ENCODE measurements at places on chromosomes 7 and 10. TPM values are rescaled to one million over a fixed set of nuclear protein-coding genes. Genes with fewer than 3 reads are reported as not detected.
A peak's percentile ranks its signal among the peaks of the same experiment; 100 is the strongest.

DNA sequence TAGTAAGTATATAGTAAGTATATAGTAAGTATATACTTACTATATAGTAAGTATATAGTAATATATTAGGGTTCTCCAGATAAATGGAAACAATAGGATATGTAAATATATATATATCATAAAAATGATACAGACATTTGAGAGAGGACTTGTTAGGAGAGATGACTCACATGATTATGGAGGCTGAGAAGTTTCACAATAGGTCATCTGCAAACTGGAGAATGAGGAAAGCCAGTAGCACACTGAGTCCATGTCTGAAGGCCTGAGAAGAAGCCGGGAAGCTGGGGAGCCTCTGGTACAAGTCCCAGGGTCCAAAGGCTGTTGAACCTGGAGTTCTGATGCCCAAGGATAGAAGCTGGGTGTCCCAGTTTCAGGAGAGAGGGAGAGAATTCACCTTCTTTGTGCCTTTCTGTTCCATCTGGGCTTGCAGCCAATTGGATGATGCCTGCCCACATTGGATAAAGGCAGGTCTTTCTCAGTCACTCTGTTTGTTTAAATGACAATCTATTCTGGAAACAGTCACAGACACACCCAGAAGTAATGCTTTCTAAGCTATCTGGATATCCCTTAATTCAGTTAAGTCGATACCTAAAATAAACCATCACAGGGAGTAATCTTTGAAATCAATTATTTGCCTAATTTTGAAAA is 205.5 kb upstream of the CDC14C start:
- DNase-seq = peak; percentile 1

GIMAP4 gene
- total RNA-seq = not detected

GJD4 gene
- not detected for total RNA-seq

DNA sequence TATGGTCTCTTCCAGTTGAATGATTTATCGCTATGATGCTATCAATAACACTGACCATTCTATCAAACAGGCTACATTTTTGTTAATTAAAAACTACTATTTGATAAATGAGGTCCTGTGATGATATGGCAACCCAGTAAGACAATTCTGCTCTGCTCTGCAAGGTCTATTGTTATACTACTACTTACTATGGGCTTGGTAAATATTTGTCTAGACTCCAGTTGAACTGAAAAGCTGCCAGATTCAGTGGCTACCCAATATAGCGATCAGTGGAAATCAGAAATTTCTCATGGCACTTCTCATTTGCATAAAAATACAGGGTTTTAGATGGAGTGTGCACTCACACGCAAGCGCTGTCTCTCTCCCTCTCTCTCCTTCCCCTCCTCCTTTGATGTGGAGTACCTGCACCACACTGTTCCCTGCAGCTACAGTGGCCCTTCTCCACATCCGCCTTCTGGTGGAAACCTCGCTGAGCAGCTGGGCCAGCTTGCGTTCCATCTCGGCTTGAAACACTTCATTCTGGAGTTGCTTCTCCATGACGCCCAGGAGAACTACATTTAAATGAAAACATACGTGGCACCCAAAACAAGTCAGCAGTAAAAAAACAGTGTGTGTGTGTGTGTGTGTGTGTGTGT is 77.9 kb downstream of the KIAA1549 start:
- no peak for DNase-seq

DNA sequence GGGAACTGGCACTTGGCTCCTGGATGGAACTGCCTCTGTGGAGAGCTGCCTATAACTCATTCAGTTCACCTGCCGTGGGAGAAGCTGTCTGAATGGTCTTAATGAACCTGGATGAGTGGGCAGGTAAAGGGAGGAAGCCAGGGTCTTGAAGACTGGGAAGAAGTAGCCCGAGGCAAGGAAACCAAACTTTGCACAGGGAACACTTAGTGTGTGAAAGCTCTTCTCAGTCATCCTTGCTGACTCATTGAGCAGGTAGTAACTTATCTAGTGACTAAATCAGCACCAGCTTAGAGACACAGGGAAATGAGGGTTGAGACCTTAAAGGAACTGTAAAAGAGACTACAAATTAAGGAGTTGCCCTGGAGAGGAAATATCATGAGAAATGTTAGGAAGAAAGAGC is 9.9 kb downstream of the LRRC4 start:
- peak; percentile 93 for DNase-seq

- peak; percentile 83 for DNase-seq
Observed at GRCh38 chr10:118835682-118836326, 81.0 kb upstream of the CACUL1 start.

DNA sequence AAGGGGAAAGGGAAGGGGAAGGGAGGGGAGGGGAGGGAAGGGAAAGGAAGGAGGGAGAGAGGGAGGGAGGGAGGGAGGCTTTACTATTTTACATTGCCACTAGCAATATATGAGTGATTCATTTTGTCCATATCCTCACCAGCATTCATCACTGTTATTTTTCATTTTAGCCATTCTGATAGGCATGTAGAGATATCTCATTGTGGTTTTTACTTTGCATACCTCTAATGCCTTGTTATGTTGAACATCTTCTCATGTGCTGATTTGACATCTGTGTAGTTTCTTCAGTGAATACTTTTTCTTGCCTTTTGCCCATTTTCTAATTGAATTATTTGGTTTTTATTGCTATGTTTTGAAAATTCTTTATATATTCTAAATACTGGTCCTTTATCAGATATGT is 52.7 kb downstream of the GCC1 start:
- peak; percentile 3 for DNase-seq

DNA sequence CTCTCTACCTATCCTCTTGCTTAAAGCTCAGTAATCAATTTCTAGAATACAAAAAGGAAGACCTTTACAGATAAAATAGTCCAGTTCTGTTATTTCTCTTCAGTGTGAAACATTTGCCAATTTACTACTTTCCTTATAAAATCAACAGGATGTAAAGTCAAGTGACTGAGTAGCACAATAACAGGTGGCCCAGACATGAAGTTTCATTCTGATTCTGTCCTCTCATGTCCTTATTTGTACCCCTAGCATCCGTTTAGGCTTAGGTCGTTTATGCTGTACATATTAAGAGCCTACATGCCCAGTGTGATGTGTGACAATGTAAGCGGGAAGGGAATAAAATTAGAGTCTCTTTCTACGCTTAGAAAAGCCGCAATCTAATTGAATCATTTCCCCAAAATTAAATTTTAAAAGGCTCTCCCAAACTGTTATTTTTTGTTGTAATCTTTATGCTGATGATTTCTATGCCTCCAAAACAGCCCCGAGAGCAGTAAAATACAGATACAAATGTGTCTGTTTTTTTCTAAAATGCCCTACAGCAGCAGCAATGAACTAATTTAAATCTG is 29.1 kb downstream of the EPC1 start:
- DNase-seq = no peak

GRID1 gene
- total RNA-seq = not detected

LRMDA gene
- total RNA-seq = 8.0 TPM

MYOF gene
- 128 TPM for total RNA-seq

Measured in M059J (cell line).